ENCODE measurements at places on chromosomes 2 and 18.

DNA sequence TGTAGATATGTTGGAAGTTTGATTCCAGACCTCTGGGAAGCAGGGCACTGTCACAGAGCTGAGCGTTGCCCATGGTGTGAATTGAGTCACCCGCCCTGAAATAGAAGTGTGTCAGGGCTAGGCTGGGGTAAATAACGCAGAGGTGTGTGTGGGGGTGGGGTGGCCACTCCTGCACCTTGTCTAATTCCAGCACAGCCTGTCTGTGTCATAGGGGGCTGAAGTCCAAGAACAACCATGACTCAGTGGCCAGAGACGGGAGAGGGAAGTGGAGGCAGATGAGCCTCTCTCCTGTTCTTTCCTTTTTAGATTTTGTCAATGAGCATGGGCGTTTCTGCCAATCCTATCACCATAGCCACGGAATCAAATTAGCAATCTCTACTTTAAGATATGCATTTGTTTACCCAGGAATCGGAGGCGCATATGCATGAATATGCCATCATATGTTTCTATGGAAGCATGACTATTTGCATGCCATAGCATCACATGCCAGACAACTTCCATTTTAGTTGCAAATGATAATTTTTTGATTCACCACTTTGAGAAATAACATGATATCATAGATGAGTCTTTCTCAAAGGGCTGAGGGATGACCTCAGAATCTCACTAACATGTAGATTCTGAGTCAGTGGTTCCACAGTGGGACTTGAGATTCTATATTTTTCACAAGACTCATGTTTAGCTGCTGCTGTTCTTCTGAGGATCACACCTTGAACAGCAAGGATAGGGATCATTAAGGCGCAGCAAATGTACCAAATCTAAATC, 852.9 kb downstream of the DCDC2C start:
- no peak for DNase-seq

DNA sequence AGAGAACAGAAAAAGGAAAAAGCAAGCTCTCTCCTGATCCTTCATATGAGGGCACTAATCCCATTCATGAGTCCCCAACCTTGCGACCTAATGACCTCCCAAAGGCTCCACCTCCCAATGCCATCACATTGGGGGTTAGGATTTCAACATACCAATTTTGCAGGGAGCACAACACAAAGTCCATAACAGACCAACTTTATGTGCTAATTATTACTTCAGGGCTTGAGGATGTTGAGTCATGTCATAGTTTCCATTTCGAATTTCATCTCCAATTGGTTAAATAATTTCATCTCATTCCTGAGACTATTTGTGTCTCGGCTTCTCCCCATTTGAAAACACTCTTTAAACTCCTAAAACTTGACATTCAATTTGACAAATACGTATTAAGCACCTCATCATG, 69.9 kb upstream of the KLF7 start:
- DNase-seq: no peak

DNA sequence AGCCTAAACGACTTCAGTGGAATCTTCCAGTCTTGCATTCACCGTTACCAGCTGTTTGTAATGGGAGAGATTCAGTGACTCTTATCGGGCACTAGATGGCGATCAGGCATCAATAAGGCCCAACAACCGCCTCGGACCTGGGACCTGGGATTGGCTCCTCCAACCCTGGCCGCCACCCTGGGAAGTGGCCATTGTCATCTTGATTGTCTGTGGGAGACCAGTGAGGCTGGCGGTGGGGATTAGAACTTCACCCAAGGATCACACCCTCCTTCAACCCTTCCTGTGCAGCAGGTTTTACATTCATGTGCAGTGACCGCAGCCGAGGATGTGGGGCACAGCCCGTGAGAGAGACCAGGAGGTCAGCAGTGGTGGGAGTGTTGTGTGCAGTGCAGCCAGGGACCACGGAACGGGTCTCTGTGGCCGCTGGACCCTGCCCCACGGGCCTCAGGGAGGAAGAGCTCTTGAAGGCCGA, 85.3 kb downstream of the SPP2 start:
- DNase-seq: no peak

DNA sequence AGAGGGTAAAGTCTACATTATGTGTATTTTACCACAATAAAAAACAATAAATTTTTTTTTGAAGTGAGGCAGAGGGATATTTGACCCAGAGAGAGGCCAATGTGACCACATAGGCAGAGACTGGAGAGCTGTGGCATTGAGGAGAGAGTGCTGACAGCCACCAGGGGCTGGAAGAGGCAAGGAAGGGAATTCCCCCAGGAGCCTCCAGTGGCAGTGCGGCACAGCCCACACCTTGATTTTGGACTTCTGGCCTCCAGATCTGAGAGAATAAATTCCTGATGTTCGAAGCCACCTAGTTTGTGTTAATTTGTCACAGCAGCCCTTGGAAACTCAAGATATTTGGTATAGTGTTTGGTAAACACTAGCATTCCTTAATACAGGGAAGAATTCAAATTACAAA, 22.7 kb downstream of the ANKRD29 start:
- DNase-seq: no peak

DNA sequence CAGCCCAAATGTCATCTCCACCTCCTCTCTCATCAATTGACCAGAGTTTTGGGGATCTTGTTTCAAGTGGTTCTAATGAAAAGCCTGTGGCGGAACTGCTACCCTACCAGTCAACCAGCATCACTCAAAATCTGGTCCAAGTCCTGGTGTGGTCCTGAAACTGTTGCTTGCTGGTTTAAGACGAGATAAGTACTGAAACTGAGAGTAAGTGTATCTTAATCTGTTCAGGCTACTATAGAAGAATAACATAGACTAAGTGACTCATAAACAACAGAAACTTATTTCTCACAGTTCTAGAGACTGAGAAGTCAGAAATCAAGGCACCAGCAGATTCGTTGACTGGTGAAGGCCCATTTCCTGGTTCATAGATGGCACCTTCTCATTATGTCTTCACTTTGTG, 879 bp upstream of the GALNT5 start:
- no peak for DNase-seq
